Fibroblast of skin of scalp (primary cell): ENCODE measurements at places on chromosomes 1 and 21.

GRCh38 chr21:28818663-28819278 lies 173.9 kb downstream of the LTN1 start:
- DNase-seq, result peak; percentile 66

DNA sequence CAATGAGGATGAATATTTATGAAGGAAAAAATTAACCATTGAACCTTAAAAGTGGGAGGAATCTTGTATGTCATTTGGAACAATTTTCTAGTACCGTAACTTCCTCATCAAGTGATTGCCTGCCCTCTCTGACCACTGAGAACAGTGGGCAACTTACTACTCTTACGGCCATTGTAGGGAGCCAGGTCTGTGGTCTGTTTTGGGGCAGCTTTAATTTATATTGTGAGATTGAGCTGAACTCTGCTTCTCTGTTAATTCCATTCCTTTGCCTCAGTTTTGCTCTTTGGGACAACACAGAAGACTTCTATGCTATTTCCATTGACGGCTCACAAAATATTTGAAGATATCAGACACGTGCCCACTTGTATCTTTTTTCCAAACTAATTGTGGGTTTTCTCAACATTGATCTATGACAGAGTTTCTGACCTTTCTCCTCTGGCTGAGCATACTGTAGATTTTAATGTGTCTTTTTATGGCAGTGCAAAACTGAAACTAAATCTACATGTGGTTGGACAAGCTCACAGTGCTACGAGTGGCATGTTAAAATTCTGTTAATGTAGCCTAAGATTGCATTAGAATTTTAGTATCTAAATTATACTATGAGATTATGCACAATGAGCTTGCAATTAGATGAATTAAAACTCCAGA lies 27.8 kb upstream of the ZNF281 start:
- no peak for DNase-seq

DNA sequence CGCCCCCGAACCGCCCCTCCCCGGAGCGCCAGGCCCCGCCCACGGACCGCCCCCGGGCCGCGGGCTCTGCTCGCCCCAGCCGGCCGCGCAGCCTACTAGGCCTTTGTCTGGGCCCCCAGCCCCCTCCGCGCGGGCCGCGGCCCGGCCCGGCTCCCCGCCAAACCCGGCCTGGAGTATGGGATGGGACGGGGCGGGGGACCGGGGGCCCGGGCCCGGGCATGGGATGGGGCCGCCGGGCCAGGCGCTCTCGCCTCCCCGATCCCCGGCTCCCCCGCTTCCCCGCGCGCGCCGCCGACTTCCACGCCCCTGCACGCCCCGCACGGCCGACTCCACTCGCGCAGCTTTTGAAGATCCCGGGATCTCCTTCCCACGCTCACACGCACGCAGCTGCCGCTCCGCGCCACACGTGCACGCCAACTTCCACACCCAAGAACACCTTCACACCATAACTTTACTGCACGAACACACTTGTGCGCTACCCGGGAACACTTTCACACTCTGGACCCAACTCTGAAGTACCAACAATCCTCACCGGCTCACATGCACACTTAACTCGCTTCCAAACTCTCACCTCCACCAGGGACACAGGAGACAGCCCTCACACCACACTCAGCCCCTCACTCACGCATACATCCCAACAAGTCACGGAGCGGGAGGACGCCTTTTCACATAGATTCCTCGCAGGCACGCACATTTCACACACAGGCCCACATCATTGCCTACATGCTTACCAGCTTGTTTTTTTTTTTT lies 437 bp upstream of the HSPG2 start:
- peak; percentile 94 for DNase-seq

DNA sequence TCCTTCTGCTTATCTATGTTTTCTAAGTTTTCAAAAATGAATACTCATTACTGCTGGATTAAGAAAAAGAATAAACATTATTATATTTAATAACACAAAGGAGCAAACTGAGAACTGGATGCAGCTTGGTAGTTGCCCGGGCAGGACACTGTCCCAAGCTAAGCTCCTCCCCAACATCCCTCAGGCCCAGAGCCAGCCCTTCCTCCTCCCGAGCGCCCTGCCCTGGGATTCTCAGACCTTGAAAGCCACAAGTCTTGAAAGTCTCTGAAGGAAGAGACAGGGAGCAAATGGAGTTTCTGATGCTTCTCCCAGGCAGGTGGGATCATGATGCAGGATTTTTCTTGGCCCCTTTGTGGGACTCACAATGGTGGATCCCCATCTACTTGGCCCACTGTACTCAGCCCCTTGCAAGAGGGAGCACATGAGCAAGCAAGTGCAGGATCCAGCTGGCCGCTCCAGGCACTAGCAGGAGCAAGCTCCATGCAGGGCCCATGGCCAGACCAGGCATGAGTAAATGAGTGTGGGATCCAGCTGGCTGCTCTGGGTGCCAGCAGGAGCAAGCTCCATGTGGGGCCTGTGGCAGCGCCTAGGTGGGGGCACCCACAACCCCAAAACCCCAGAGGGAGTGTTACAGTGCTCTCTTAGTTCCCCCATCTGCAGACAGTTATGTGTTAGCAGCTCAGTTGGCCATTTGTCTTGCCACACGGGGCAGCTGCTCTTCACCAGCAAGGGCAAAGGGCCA lies 32.1 kb upstream of the RAB4A start:
- DNase-seq, result no peak

DNA sequence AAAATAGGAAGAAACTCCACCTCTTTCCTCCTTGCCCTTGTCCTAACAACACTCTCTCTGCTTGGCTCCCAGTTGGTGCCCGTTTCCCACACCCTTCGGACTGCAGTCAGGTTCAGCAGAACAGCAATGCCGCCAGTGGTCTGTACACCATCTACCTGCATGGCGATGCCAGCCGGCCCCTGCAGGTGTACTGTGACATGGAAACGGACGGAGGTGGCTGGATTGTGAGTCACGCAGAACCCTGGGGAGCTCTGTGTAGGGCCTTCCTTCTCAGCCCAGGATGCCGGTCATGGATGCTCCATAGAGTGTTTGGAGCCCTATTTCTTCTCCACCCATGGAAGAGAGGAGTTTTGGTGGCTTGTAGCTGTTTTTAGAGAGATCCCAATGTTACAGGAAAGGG lies 60.9 kb downstream of the TNN start:
- DNase-seq, result no peak

DNA sequence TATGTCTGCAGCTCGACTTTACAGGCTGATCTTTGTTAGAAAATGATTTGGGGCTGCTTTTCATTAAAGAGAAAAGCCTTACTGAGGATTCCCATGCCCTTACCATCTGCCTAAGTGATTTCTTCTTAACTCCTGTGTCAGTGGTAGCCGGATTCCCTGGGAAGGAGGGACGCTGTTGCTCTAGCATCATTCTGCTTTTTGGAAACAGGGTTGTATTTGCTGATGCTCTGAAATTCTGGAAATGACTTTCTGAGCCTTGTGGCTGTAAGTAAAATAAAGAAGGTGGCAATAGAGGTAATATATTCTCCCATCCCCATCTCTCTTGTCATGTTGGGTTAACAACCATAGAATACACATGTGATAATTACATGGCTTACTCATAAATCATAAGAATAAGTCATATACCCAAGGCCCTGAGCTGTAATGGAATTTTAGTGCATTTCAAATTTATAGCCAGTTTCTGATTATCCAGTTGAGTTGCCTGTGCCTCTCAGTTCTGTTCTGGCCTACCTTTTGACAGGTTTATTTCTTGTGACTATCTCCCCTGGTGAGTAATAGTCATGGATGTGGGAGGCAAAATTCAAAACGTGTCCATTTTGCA lies 74.4 kb downstream of the AK4 start:
- no peak for DNase-seq

DNA sequence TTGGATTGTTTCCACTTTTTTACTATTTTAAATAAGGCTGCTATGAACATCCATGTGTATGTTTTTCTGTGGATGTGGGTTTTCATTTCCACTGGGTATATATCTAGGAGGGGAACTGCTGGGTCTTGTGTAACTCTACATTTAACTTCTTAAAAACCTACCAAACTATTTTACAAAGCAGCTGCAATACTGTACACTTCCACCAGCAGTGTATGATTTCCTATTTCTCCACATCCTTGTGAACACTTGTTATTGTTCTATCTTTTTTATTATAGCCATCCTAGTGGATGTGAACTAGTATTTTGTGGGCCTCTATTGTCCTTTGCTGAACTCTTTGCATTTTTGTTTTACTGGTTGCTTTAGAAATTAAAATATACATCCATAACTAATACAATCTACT lies 33.4 kb downstream of the DIPK1A start:
- no peak for DNase-seq
